ENCODE measurements at places on chromosomes 7 and 10.

DNA sequence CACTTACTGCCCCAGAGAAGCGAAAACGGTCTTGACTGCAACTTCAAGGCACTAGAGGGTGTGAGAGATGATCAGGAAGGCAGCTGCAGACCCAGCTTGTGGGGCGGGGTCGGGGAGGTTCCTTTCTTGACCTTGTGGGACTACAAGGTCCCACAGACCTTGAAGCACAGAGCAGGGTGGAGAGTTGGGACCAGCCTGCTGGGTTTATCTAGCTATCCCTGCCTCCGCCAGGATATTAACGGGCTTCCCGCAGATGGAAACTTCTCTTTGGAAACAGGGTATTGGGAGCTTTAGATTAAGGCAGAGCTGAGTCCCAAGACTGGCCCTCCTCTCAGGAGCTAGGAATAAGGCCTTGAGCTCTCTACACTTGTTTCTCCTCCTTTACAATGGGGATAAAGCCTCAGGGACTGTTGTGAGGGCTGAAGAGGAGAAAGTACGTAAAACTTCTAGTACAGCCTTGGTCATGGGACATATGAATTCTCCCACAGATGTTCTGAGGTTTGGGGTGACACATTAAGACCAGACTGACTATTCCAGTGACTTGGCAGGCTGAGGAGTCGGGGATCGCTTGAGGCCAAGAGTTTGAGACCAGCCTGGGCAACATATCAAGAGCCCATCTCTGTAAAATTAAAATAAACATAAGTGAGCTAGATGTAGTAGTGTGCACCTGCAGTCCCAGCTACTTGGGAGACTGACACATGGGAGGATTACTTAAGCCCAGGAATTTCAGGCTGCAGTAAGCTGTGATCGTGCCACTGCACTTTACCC lies 153.2 kb downstream of the CDH23 start:
- peak; percentile 4 for DNase-seq

- DNase-seq = no peak
These were observed 209.5 kb upstream of the KIAA1217 start for GRCh38 chr10:23999445-23999844.

DNA sequence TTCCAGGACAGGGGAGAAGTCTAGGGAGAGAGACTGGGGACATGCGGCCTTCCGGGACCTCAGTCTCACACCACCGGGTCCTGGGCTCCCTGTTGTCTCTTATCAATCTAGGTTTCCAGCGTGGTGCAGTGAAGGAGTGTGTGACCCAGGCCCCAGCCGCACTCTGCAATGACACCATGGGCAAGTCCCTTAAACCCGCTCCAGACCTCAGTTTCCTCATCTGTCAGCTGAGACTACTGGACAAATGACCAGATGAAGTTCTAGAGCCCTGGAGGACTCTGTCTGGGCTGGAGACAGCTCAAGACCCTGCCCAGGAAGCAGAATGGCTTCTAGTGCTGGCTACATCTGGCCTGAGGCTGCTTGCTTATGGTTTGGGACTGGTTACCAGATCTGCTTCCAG lies 20.1 kb upstream of the EIF5AL1 start:
- no peak for DNase-seq

DNA sequence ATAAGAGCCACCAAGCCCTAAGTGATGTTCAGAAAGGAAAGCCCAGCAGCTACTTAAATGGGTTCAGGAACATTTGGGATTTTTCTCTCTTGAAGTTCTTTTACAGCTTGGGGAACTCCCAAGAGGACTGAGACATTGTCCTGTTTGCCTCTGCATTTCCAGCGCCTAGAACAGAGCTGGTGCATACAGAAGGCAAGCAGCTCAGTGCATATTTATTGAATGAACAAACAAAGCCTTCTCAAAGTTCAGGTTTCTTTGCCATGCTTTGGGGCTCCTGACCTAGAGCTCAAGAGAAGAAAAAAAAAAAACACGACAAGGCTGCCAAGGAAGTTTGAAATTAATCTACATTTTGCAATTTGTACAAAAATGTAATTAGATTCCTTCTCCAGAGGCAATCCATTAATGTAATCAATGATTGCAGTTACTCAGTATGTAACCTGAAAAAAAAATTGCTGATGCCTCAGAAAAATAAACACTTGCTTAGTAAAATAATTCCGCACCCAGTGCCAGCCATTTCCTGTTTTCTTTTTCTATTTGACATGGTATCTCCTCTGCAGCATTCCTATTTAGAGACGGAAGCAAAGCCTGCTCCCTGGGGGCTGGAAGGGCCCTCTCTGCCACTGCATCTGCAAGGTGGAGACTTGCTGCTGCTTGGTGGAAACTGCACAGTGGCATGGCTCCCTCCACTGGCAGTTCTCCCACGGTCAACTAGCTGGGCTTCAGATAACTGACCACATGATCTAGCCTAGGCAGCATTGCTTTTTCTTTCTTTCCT lies 157.3 kb downstream of the TMEM178B start:
- DNase-seq = no peak

DNA sequence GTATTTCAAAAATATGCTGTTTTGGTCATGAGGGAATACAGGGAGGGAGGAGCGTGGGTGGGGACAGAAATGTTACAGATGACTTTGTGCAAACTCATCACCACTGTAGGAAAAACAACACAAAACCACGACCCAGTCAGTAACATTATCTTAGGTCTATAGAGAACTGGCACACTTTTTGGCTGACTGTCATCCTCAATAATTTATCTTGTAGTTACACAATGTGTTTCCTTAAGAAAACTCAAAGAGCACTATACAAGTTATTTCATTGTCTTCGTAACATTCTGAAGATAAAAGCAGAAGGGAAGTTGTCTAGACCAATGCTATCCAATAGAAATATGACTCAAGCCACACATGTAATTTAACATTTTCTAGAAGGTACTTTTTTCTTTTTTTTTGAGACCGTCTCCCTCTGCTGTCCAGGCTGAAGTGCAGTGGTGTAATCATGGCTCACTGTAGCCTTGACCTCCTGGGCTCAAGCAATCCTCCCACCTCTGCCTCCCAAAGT lies 16.9 kb upstream of the CDK14 start:
- no peak for DNase-seq

GRCh38 chr10:94052866-94053791 lies 59.4 kb downstream of the PLCE1 start:
- no peak for DNase-seq

DNA sequence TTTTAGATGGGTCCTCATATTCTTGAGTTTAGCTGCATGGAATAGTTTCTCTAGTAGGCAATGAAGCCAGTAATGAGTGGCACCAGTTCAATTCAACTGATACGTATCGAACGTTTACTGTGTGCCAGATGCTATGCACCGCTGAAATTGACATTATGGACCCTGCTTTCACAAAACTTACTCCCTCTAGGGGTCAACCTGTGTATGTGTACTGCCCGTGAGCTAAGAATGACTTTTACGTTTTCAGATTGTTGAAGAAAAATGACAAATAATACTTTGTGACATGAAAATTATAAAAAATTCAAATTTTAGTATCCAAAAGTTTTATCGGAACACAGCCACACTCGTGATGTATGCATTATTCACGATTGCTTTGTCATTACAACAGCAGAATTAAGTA lies 95.5 kb downstream of the ZMYND11 start:
- DNase-seq = peak; percentile 45

DNA sequence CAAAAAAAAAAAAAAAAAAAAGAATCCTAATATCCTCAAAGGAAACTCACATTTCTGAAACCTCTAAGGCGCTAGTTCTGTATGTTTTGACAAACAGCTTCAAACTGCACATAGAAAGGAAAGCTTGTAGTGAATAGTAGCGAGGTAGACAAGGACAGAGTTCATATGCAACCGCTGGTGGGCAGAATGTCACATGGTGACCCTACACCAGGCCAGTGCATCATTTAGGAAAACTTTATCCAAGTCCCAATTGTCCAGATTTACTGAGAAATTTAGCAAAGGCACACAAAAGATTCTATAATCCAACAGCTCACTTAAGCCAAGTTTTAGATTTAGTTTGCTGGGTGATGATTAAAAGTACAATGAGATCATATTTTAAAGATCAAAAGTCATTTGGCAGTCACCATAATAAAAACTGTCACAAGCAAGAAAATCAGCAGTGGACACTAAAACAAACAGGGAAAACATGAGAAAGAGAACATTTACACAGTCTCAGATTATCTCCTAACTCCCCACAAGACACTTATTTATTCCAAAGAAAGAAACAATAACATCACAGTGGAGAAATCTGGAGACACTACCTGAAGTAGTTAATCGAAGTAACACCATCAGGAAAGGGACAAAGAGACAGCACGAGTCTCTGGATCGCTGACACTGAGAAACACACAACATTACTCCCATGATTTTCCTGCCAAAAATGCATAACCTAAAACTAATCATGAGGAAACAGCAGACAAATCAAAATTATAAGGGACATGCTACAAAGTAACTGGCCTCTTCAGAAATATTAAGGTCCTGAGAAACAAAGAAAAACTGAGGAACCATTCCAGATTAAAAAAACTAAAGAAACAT lies 20.2 kb downstream of the FAM204A start:
- DNase-seq = no peak

GRCh38 chr7:121774563-121774962 lies 98.4 kb upstream of the PTPRZ1 start:
- peak; percentile 17 for DNase-seq

DNA sequence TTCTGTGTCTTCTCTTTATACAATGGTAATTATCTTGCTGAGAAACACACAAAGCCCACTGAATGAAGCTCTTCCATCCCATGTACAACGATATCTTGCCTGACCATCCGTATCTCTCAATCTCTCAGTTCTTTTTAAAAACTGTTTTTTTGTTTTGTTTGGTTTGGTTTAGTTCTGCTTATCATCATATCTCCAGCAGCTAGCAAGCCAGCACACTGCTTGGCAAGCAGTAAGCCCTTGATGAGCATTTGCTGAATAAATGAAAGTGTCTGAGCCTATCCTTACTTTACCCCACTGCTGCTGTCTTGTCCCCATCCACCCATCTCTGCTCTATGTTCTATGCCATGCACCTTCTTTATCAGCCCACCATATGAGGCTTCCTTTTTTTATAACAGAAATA lies 34.2 kb downstream of the ITGB1 start:
- DNase-seq = no peak

DNA sequence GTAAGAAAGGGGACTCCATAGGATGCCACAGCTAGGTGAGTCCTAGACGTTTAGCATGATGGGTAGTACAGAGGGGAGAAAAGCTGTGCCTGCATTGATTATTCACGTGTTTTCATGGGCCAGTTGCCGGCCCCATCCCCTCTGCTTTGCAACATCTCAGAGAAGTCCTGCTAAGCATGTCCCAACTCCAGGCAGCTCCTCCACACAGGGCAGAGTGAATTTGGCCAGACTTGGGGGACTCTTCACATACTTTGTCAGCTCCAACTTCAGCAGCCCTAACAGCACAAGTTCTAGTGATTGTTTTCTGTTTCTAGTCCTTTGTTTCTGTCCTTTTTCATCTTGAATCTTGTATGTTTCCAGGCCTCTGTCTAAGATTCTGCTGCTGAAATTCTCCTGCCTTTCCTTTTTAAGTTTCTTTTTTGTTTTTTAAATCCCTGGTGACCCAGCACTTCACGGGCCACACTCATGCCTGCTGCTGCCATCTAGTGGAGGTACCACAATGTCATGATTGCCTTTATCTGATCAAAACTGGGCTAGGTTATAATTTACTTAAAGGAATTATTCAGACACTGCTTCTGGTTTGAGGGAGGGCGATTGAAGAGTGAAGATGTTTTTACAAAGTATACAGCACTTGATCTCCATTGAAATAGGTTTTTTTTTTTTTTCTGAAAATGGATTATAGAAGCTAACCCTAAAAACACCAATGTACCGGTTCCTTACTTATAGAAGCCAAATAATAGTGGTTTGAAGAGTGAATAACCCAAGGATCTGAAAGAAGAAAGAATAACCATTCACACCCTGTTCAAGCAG lies 276.9 kb downstream of the CSTF2T start:
- peak; percentile 63 for DNase-seq

- DNase-seq = no peak
These were observed 4.7 kb downstream of the MTERF1 start for GRCh38 chr7:91875851-91876250.

- DNase-seq = no peak
These were observed 68.0 kb upstream of the PCDH15 start for GRCh38 chr10:54869022-54869421.

DNA sequence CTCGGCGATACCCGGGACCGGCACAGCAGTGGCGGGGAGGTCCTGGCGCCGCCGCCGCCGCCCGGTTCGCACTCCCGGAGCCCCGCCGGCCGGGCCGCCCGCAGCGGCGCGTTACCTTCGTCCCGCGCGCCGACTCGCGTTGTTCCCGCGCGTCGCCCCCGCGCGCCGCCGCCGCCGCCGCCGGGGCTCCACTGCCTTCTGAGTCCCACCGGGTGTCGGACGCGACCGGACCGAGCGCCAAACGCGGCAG lies at the start of gene EZH2:
EZH2 (minus strand) TSS at position 243 of the 250 bp plus-strand sequence. CDS start 36,993 bp downstream, outside the sequence.
- DNase-seq = no peak

DNA sequence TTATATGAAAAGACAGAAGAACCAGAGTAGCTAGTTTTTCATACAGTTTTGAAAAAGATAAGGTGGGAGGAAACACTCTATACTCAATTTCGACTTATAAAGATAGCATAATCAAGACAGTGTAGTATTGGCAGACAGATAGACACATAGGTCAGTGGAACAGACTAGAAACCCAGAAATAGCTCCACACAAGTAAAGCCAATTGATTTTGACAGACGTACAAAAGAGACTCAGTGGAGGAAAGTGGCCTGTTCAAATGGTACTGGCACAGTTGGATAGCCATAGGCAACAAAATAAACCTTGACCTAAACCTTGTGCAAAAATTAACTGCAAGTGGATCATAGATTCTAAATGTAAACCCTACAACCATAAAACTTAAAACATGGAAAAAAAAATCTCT lies 46.8 kb downstream of the MAPK8 start:
- DNase-seq = no peak

GRCh38 chr7:7524121-7524520 lies 11.6 kb downstream of the COL28A1 start:
- no peak for DNase-seq

GRCh38 chr7:157400171-157400860 lies 63.5 kb downstream of the DNAJB6 start:
- no peak for DNase-seq

DNA sequence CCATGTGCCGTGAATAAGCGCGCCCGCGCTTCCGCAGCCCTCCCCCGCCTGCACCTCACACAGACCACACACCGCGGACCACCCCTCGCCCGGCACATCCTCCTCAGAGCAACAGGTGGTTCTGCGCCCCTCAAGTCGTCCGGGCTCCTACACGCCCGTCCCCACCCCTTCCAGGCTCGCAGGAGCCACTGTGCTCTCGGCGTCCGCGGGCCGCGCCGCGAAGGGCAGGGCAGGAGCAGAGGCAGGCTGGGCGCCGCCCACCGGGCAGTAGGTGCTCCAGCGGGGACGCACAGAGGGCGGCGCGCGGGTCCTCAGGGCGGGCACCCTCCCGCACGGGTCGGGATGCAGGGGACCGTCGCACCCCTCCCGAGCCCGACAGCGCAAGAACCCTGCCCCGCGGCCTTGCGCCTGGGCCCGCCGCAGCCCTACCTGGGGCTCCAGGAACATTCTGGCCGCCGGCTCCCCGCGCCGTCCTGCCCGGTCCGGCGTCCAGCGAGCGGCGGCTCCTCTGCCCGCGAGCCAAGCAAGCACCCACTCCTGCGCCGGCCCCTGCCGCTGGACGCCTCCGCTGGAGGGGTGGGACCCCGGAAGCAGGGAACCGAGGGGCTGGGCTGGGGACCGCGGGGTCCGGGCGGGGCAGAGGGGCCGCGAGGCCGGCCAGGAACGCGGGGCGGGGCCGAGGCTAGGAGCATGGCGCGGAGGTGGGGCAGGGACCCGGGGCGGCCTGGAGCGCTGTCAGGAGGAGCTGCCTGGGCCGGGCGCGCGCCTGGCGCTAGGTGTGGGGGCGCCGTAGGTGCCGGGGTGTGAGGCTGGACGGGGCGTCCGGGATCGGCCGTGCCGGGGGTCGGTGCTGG lies 37.4 kb downstream of the RASGEF1A start:
- DNase-seq = no peak

- no peak for DNase-seq
These were observed 266.7 kb downstream of the PRKG1 start for GRCh38 chr10:51340845-51341610.

Data from NAMALWA (cell line).